ENCODE measurements at places on chromosomes 2 and 18. TPM values are rescaled to one million over a fixed set of nuclear protein-coding genes. Genes with fewer than 3 reads are reported as not detected.

Gene GCFC2
- total RNA-seq, result 14.3 TPM

Gene LTBP1
- 150 TPM for total RNA-seq

Gene TBR1
- not detected for total RNA-seq

Gene ENOSF1
- total RNA-seq, result 38.7 TPM

Gene NIFK
- 28.8 TPM for total RNA-seq

Gene CHST10
- 9.8 TPM for total RNA-seq

Gene REG1B
- total RNA-seq, result not detected

Gene HOXD13
- total RNA-seq, result not detected

Gene L3MBTL4
- 0.38 TPM for total RNA-seq

Gene CDK15
- not detected for total RNA-seq

Gene FECH
- total RNA-seq, result 55.9 TPM

Gene MALL
- 36.7 TPM for total RNA-seq

- no peak for DNase-seq
These were observed 241.9 kb downstream of the BCL11A start for GRCh38 chr2:60311524-60311923.

GRCh38 chr2:71800106-71800809, 346.9 kb downstream of the DYSF start:
- DNase-seq, result peak; percentile 12

DNA sequence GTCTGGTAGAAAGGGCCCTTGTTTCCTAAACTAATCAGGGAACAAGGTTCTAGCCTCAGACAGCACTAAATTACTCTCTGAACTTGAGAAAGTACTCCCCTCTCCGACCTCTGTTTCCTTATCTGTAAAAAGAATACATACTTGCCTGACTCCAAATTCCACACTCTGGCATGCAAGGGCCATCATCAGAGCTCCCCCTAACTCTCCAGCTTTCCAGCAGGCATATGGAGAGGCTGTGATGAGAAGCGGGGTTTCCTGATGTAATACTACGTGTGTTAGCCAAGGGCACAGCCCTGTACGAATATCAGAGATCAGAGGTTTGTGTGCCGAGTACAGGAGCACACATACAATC, 1.8 kb upstream of the EVA1A start:
- no peak for DNase-seq

GRCh38 chr2:164186591-164186990, 434.7 kb downstream of the GRB14 start:
- DNase-seq, result no peak

- DNase-seq, result no peak
These were observed 53.0 kb upstream of the NDUFV2 start for GRCh38 chr18:9049495-9049809.

- no peak for DNase-seq
These were observed 23.4 kb downstream of the RAMP1 start for GRCh38 chr2:237882510-237883481.

- DNase-seq, result no peak
These were observed 12.0 kb upstream of the GALM start for GRCh38 chr2:38653715-38654527.

GRCh38 chr2:167013227-167013626, 124.9 kb downstream of the XIRP2 start:
- no peak for DNase-seq

- DNase-seq, result no peak
These were observed 322.9 kb upstream of the RAB12 start for GRCh38 chr18:8286303-8286702.

DNA sequence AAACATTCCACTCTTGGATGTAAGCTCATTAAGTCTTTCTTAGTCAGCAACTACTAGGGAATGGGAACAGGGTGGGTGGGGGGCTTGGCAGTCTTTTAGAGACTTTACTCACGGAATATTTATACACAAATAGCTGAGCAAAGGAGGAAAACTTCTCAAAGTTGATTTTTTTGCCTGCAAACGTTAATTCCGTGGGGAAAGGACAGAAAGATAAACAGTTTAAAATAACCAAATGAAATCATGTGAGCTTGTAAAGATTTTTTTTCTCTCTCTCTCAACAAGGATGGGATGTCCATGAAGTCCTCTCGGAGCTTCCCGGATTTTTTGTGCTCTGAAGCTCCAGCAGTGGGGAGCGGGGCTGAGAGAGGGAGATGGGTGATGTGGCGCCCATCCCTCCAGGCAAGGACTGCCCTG, 32.2 kb upstream of the MAT2A start:
- no peak for DNase-seq

GRCh38 chr2:162490761-162491470, 147.0 kb downstream of the GCA start:
- DNase-seq, result no peak

- no peak for DNase-seq
These were observed 64.6 kb downstream of the ZC3H6 start for GRCh38 chr2:112339986-112340385.

GRCh38 chr2:212540341-212540740, 1.7 kb upstream of the ERBB4 start:
- no peak for DNase-seq

DNA sequence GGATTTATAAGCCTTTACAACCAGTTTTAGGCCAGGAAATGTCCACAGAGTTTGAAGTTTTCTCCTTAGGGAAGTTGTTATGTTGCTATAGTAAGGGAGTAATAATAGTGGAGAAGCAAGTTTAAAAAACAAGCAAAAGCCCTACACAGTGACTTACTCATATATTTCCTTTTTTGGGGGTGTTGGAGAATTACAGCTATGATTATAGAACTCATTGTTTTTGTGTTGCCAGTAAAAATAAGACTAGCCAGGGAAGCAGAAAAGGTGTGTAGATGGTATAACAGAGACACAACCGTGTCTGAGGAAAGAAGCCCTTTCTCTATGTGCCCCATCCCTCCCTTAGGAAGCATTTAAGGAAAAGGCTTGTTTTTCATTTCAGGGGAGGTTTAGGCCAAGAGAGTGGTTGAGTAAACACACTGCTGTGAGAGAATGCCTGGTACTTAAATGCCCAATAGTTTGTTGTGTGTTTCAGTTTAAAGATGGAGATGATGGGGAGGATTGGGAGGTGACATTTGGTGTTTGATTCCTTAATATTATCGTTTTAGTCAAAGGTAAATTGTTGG, 2.3 kb downstream of the VAPA start:
- DNase-seq, result no peak

DNA sequence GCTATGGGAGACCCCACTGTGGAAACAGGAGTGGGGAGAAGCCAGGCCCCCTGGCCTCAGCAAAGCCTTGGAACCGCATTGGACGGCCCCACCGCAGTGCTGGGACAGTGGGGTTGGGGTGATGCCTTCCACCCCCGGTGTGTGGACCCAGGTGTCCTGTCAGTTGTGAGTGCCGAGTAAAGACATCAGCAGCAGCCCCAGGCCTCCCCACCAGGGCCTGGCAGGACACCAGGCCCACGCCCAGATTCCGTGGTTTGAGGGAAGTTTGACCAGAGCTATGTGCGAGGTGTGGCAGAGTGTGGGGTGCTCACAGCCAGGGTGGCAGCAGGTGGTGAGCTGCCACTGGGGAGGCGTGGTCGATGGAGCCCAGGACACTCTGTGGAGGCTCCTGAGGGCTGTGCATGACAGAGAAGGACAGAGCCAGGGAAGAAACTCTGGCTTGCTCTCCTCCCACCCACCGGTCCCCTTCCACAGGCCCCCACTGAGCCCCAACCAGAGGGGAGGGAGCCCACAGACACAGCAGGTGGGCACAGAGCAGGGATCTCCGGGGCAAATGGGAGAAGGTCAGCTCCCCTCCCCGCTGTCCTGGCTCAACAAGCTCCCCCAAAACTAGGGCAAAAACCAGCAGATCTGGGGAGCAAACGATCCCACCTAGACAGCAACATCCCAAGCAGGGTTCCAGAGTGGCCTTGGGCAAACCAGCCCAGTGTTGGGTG, 69.1 kb downstream of the TWIST2 start:
- no peak for DNase-seq

- DNase-seq, result no peak
These were observed 21.6 kb downstream of the TRPM8 start for GRCh38 chr2:233938676-233939370.

DNA sequence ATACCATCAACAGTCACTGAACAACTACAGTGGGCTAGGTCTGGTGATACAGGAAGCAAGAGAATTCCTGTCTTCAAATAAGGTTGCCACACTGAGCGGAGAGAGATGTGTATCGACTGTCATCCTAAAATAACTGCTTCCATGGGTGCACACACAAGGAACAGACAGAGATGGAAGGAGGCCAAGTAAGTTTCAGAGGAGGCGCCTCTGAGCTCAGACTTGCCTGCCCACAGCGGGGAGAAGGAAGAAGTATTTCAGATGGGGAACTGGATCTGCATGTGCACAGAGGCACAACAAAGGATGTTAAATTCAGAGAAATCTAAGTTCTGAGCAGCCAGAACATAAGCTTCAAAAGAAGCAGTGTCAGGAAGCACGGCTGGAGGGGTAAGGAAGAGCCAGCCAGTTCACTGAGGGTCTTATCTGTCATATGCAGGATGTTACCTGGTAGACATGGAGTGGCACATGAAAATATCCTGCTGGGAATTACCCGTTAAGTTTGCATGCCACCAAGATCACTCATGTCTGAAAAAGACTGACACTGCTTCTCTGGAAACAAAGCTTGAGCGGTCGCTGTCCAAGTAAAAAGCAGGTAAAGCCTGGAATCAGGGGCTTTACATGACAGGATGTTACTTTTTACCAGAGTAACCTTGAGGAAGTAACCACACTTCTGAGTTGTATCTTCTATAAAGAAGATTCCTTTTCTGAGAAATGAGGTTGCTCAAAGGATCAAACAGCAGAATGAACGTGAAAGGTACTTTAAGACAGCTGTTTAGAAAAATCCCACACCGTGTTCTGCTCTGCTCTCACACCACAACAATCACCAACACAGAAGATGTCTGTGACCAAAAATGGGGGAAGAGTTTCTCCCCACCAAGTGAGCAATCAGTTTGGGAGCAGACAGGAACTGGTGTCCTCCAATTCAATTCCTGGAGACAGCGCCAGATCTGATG, 260.2 kb downstream of the NBAS start:
- no peak for DNase-seq

- DNase-seq, result no peak
These were observed 63.5 kb downstream of the TBC1D8 start for GRCh38 chr2:101087638-101088037.

- DNase-seq, result peak; percentile 38
These were observed 530 bp downstream of the GALNT1 start for GRCh38 chr18:35581898-35582641.

GRCh38 chr2:171531836-171532450, 9.7 kb downstream of the CYBRD1 start:
- DNase-seq, result no peak

DNA sequence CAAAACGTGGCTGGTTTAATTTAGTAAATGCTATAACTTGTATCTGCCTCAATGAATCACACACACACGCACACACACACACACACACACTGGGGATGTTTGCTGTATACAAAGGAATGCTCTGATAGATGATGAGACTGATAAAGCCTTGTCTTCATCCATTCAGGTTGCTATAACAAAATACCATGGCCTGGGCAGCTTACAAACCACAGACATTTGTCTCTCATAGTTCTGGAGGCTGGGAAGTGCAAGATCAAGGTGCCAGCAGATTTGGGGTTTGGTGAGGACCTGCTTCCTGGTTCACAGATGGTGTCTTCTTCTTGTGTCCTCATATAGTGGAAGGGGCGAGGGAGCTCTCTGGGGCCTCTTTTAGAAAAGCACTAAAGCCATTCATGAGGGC, 149.5 kb upstream of the HDAC4 start:
- no peak for DNase-seq

- no peak for DNase-seq
These were observed 176.3 kb downstream of the EIPR1 start for GRCh38 chr2:3201281-3201680.

DNA sequence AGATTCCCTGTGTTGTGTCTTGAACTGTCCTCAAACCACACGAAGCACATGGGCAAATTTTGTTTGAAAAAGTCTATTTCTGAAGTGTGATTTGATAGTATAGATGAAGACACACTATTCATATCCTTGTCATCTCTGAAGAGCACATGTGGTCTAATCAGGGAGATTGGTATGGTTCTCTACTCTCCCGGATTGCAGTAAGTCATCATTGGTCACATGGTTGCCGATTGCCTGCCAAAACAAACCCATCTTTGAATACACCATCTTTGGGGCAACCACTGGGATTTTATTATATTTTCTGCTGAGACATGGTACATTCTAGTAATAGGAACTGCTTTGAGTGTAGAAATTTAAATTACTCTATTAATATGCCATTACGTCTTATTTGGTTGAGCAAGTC, 186.9 kb downstream of the MYO1B start:
- no peak for DNase-seq

- no peak for DNase-seq
These were observed 127.2 kb downstream of the ANKRD44 start for GRCh38 chr2:197183355-197183754.

DNA sequence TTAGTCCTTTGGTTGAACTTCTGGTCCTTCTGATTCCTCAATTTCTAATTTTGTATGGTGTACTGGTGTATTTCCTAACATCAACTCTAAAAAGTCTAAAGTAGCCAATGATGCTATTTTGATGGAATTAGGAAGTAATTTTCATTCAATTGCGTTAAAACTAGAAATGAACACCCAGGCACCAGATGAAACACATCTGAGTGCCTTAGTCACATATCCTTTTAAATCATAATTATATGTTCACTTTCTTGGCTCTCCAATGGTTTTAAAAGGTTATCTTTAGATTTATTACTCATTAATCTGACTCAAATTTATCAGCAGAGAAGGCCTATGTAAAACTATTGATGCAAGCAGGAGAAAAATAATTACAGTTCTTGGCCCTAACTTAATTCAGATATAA, 119.7 kb downstream of the GAREM1 start:
- no peak for DNase-seq

DNA sequence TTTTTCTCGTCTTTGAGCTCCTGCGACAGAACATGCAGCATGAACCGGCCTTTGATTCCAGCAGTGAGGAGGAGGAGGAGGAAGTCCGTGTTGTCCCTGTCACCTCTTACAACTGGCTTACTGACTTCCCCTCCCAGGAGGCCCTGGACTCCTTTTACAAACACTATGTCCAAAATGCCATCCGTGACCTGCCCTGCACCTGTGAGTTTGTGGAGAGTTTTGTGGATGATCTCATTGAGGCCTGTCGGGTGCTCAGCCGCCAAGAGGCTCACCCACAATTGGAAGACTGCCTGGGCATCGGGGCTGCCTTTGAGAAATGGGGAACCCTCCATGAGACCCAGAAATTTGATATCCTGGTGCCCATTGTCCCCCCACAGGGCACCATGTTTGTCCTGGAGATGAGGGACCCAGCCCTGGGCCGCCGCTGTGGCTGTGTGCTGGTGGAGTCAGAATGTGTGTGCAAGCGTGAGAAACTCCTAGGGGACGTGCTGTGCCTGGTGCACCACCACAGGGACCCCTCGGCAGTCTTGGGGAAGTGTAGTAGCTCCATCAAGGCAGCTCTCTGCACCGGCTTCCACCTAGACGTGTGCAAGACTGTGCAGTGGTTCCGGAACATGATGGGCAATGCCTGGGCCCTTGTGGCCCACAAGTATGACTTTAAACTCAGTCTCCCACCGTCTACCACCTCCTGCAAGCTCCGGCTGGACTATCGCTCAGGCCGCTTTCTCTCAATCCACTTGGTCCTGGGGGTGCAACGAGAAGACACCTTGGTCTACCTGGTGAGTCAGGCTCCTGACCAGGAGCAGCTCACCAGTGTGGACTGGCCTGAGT, 2.1 kb downstream of the ITPRIPL1 start:
- no peak for DNase-seq

GRCh38 chr2:54074606-54075341, 40.6 kb upstream of the ACYP2 start:
- no peak for DNase-seq

GRCh38 chr18:28999726-29000125, 822.8 kb upstream of the CDH2 start:
- no peak for DNase-seq

- DNase-seq, result no peak
These were observed 114.4 kb upstream of the CHRNA1 start for GRCh38 chr2:174878537-174879147.

Data from heart left ventricle (tissue), 16 donors.